ENCODE measurements at places on chromosomes 3 and 15. TPM values are rescaled to one million over a fixed set of nuclear protein-coding genes. Genes with fewer than 3 reads are reported as not detected.

Gene ZNF35
- polyA plus RNA-seq, result 6.2 TPM

Gene SCN11A
- 4.0 TPM for polyA plus RNA-seq

Gene PLCB2
- polyA plus RNA-seq, result 7.9 TPM

Gene P2RY13
- 1.4 TPM for polyA plus RNA-seq

Gene PSTPIP1
- 2.5 TPM for polyA plus RNA-seq

Gene VIPR1
- 2.8 TPM for polyA plus RNA-seq

Gene PEX5L
- 0.35 TPM for polyA plus RNA-seq

Gene SSUH2
- polyA plus RNA-seq, result 2.9 TPM

Gene SLC9A9
- polyA plus RNA-seq, result 14.0 TPM

Gene SEC22C
- polyA plus RNA-seq, result 18.9 TPM

Gene OR4F6
- polyA plus RNA-seq, result not detected

Gene CDHR4
- polyA plus RNA-seq, result not detected

Gene SELENOS
- polyA plus RNA-seq, result 36.5 TPM

Gene CALML4
- 7.7 TPM for polyA plus RNA-seq

Gene TMEM115
- polyA plus RNA-seq, result 25.7 TPM

Gene RARRES1
- polyA plus RNA-seq, result 3.3 TPM

Gene EFCAB12
- 0.13 TPM for polyA plus RNA-seq

Gene MCF2L2
- 0.21 TPM for polyA plus RNA-seq

Gene SCAMP5
- polyA plus RNA-seq, result 3.9 TPM
